ENCODE measurements at places on chromosomes 1 and 21.

GRCh38 chr1:210397681-210398080 lies 69.0 kb downstream of the HHAT start:
- no peak for DNase-seq

- DNase-seq = no peak
These were observed 17.0 kb downstream of the RAB3GAP2 start for GRCh38 chr1:220255204-220255603.

DNA sequence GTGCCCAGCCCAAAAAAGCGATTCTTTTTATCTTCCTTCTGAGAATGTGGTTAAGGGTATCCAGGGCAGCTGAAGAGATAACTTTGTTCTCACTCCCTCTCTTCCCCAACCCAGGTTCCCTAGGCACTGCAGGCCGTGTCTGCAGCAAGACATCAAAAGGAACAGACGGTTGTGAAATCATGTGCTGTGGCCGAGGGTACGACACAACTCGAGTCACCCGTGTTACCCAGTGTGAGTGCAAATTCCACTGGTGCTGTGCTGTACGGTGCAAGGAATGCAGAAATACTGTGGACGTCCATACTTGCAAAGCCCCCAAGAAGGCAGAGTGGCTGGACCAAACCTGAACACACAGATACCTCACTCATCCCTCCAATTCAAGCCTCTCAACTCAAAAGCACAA lies 11.4 kb downstream of the WNT2B start:
- DNase-seq = no peak

- DNase-seq = no peak
These were observed 29.3 kb upstream of the ZBTB21 start for GRCh38 chr21:42039470-42039901.

DNA sequence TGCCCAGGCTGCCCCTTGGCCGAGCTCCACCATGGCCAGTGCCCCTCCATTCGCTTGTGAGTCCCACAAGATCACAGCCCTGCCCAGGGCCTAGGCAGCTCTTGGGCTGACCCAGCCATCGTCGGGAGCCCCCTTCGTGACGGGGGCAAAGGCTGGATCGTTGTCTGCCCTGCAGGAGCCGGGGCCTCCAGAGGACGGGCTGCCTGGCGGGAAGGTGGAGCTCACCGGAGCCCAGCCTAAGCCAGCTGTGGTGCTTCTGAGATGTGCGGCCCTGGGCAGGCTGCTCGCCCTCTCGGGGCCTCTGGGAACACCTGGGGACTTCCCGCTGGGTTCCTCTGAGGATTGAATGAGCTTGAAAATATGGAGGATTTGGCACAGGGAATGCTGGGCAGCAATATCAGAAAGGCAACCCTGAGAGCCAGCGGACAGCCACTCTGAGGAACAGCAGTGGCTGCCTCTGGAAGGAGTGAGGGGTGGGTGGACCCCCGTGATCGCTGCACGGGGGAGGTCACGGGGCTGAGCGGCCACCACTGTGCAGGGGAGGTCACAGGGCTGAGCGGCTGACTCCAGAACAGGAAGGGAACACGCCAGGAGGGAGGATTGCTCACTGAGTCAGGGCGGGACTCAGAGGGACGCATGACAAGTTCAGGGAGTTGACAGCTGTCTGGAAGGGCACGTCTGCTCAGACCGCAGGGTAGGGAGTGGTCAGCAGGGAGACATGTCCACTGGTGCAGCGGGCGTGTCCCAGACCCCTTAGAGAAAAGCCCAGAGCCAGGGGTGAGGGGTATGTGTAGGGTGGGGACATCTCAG lies 19.3 kb downstream of the TP73 start:
- DNase-seq = no peak

GRCh38 chr1:20237646-20238045 lies 51.3 kb upstream of the PLA2G2C start:
- no peak for DNase-seq

DNA sequence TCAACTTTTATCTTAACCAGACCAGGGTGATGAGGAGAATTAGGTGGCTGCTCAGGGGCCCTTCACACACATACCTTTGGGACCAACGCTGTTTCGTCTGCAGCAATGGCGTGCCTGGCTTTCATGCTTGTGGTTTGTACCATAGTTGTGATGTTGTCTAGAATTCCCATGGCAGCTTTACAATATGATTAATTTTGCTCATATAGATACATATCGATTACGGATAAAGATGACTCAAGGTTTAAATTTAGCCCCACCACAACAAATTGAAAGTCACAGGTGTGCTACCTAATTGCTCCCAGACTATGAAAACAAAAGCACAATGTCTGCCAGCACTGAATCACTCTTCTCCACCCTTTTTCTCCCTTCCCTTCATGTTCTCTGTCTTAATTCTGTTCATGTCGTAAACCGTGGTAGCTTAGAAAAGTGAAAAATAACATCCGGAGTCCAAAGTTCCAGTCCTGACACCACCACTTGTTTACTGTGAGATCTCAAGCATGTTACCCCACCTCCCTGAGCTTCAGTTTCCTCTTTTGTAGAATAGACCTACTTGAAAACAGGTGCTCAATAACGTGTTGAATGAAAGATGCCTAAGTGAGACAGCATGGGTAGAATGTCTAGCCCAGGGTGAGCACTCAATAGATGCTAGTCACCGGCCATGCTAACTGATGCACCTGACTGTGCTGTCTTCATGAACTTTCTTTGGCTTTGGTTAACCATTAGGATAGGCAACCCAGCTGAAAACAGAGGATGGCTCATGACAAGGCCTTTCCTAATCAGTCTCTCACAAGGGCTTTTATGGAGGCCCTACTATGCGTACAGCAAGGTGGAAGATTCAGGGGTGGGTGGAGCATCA lies 22.1 kb upstream of the JUN start:
- no peak for DNase-seq

GRCh38 chr1:116284819-116285390 lies 88.1 kb upstream of the ATP1A1 start:
- no peak for DNase-seq

All from thymus (tissue), 14 donors.